Mesothelial cell of epicardium (in vitro differentiated cells): ENCODE measurements at places on chromosomes 5 and 9.

GRCh38 chr9:89425921-89426383 is 72.0 kb downstream of the SEMA4D start:
- DNase-seq: no peak

DNA sequence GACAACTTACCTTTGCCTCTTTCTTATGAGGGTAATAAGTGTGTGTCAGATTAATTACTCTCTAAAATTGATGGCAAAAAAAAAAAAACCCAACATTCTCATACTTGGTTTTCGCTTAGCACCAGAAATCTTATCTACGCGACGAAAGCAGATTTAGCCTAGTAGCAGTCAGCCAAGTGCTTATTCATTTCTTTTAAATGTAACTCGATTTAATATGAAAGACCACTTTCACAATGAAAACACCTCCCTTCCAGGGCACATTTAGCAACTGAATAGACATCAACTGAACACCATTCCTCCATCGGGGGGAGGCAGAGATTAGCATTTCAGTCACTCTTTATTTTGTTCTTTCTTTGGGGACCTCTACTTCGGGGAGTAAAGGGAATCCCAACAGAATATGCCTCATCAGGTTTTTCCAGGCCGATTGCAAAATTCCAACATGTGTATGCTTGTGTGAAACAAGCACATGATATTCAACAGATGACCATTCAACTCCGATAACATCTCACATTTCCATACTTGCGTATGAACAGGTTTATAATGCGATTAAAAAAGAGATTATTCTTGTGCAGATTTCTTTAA is 124.1 kb upstream of the RETREG1 start:
- no peak for DNase-seq

GRCh38 chr9:134127065-134127580 is 8.8 kb upstream of the WDR5 start:
- no peak for DNase-seq

- no peak for DNase-seq
These were observed 128.8 kb downstream of the ROR2 start for GRCh38 chr9:91820949-91821880.

DNA sequence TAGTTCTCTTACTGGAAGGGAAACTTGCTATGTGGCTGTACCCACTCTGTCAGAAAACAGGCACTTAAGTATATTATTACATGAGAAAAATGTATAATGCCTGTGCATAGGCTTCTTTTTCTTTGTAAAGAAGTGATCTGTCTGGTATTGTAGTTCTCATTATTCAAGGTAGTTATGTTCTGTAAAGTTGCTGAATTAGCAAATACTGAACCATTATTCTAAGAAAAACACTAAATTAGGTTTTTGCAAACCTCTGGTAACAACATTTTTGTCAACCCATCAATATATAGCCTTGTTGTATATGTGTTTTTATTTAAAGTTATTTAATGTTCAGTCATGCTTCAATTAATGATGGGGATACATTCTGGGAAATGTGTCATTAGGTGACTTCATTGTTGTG is 8.8 kb downstream of the RAD17 start:
- DNase-seq: no peak

DNA sequence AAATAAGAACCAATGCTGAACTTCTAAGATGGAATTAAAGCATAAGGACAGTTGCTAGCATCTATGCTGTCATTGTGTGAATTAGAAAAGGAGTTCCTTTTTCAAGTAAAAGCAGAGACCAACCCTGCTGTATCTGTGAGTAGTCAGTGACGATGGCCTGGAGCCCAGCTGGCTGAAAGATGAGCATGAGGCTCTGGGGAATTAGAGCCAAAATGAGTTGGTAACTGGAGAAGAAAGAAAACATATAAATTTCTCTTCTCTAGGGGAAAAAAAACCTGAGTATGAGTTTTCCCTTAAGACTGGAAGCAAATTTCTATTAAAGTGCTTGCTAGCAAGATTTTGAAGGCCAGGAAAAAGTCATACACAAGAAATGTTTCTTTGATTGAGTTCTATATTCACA is 1.6 kb upstream of the SPZ1 start:
- no peak for DNase-seq

- DNase-seq: no peak
These were observed 194.4 kb downstream of the TAF11L14 start for GRCh38 chr5:17828681-17829080.

DNA sequence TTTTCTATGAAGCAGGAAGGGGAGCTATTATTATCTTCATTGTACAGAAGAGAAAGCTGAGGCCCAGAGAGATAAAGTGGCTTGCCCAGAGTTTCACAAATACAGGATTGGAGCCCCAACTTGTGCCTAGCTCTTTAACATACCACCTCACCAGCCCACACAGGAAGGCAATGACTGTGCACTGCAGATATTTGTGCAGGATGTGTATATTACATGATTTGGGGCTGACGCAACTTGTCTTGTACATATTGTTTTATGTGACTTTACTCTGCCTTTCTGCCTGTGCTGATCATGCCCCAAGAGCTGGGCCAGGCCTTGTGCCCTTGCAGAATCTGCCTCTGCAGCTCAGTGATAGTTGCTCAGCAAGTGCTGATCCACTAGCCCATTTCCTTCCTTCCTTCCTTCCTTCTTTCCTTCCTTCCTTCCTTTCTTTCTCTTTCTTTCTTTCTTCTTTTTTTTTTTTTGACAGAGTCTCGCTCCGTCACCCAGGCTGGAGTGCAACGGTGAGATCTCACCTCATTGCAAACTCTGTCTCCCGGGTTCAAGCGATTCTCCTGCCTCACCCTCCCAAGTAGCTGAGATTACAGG is 106.6 kb upstream of the TBCA start:
- no peak for DNase-seq

DNA sequence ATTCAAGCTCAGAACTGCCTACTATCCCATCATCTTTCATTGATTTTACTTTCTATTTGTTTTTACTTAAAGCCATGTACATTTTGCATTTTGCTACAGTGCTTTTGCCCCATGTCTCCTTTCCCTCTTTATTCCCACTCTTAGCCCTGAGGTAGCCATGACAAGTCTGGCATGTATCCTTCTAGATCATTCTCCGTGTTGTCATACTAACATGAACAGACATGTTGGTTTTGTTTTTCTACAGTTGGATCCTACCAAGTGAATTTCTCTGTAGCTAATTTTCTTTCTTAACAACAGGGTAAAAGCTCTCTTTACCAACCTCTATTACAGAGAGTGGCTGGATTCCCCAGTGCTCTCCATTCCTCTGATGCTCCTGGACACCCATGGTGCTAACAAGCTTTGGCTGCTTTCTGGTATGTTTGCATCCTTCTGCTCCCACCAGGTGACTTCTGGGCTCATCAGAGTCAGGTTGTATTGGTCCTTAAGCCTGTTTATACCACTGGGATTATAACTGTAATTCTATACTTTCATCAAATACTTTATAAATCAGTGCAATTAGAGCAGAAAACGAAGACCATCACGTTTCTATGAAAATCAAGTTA is 38.8 kb upstream of the BOD1 start:
- DNase-seq: no peak
